ENCODE measurements at places on chromosomes 6 and 20.

DNA sequence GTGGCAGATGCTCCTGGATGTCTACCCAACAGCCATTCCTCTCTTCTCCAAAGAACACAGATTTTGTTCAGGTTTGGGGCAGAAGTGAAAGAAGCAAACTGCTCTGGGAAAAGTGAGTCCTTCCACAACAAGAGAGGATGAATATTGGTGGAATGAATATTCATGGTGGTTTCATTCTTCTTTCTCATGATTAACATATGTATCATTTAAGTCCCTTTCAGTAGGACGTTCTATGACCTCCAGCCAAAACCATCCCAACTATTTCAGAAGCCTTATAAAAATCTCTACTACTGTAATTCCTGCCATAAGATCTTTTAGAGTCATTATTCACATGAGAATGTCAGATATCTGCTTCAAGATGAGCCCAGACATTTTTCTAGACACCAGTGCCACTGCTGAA lies 44.4 kb downstream of the MDN1 start:
- DNase-seq: no peak

DNA sequence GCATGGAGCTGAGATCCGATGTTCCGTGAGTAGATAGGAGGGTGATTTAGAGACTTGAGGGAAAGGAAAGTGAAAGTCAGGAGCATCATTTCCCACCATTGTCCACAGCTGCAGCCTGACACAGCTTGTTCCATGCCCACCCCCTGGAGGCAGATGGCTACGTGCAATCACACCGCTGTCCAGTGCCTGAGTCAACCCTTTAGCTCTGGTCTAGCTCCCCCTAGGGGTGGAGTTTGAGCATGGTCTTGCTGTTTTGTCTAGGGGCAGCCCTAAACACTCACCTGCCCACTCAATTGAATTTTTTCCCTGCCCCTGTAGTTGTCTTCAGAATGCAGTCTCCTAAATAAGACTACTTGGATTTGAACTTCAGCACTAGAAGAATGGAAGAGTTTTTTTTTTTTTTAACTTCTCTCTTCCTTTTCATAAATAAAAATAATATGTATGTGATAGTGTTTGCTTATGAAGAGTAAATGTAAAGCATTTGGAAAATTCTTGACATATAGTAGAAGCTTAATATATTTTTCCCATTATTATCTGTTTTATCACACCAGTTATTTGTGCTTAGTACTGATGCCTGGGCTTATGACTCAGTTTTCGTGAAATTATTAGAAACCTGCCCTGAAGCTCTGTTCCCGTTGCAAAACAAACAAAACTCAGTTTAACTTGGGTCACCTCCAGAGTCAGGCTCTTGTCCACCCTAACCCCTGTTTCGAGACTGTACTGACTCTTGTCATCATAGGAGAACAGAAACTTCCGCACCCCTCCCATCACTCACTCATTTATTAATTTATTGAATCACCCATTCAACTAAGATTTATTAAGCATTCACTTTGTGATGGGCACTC lies 814.8 kb downstream of the MAFB start:
- DNase-seq: peak; percentile 42

- no peak for DNase-seq
These were observed 189.1 kb downstream of the PHF3 start for GRCh38 chr6:63824722-63825121.

GRCh38 chr6:119273272-119274196 lies 76.0 kb downstream of the MAN1A1 start:
- DNase-seq: peak; percentile 60

DNA sequence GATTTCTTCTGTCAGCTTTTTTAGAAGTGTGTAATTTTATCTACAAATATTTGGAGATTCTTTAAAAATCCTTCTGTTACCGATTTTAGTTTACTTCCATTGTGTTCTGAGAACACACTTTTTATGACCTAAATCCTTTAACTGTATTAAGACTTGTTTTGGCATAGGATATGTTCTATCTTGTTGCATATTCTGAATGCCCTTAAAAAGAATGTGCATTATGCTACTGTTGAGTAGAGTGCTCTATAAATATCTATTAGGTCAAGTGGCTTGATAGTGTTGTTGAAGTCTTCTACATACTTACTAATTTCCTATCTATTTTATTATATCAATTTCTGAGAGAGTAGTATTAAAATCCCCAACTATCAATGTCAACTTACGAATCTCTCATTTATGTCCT lies 502.2 kb downstream of the MAFB start:
- DNase-seq: no peak

DNA sequence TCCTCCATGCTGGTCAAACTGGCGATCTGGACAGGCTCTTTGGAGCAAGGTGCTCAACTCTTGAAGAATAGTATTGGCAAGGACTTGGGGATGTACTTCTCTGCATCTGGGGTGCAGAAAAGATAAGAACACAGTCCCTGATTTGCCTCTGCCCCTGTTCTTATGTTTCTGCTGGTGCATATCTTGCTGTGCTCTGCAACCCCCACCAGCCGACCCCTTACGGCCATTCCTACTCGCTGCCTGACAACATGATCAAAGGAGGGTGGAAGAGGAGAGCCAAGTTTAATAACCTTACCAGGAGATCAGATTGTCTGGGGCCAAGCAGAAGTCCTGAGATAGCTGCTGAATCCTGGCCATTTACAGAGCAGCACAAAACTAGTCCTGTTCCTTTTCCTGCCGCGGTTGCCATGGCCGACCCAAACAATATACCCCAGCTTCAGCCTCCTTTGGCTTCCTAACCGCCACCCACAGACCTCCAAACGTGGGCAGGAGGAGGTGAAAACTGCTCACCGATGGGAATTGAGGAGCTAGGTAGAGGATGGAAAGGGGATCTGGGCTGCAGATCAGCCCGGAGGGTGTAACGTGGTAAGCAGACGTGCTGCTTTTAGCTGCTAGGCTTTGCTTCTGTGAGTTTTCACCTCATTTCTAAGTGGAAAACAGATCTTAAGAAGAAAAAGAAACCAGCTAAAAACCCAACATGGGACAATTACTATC lies 60.9 kb downstream of the ATXN1 start:
- no peak for DNase-seq

GRCh38 chr20:44861531-44862006 lies 23.9 kb upstream of the YWHAB start:
- peak; percentile 63 for DNase-seq

- DNase-seq: no peak
These were observed 9.6 kb upstream of the NRM start for GRCh38 chr6:30700340-30700739.

- DNase-seq: no peak
These were observed 68.1 kb upstream of the PCSK2 start for GRCh38 chr20:17158701-17159100.

DNA sequence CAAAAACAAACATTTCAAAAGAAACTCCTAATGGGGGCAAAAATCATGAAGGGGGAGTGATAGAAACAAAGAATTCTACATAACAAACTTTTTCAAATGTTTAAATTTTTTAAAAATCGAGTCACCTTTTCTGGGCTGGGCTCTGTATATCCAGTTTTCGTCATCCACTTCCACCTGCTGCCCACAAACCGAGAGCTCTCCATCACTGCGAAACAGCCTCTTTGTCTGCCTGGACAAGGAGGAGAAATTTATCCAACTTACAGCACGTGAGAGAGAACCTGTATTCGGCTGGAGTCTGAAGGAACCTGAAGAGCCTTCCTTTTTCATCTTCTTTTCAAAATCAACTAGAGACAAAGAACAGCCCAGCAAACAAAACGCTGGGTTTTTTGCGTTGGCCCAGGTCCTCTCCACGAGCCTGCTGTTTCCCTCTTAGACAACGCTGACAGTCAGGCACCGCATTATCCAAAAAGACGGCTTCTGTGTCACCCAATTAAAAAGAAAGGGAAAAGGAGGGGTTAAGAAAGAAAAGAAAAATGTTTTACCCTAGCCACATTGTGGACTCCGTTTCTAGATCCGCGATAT lies 72.4 kb upstream of the NHSL1 start:
- no peak for DNase-seq

- no peak for DNase-seq
These were observed 54.4 kb downstream of the KDM1B start for GRCh38 chr6:18209539-18210197.

DNA sequence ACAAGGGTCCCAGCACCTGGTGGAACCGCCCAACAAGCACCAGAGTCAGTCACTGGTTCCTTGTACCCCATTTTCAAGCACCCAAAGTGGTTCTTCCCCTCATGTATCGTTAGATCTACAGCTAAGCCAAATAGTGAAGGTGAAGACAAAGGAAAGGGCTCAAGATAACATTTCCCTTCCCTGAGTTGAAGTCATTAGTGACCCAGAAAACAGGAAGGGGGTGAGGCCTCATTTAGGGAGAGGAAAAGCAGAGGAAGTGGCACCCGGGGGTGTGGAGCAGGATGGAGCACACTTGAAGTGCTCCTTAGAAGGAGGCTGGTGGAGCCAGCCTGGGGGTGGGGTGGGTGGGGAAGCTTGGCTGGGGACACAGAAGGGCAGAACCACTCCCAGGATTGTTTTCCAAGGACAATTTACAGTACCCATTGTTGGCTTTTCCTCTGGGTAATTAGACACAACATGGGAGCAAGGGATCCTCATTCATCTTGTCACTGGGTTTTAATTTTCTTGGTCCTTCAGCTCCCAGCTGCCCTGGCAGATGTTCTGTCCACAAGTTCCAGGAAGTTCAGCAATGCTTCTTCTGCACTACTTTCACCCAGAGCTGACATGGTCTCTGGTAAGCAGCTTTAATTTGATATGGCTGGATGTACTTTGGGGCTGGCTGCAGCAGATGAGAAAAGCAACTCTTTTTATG lies 73.3 kb upstream of the CD93 start:
- DNase-seq: no peak

- DNase-seq: no peak
These were observed 382.7 kb downstream of the C6orf118 start for GRCh38 chr6:164926686-164927085.

GRCh38 chr6:76852776-76853175 lies 610.5 kb downstream of the HTR1B start:
- no peak for DNase-seq

DNA sequence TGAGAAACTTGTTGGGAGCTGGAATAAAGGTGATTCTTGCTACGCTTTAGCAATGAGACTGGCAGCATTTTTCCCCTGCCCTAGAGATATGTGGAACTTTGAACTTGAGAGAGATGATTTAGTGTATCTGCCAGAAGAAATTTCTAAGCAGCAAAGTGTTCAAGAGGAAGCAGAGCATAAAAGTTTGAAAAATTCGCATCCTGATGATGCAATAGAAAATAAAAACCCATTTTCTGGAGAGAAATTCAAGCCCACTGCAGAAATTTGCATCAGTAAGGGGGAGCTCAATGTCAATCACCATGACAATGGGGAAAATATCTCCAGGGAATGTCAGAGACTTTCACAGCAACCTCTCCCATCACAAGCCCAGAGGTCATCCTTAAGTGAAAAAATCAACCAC lies 35.3 kb downstream of the MICA start:
- no peak for DNase-seq

All from NCI-H446 treated with DMSO at 0.1 percent for 48 hours (cell line).